ENCODE measurements at places on chromosomes 11 and 22. TPM values are rescaled to one million over a fixed set of nuclear protein-coding genes. Genes with fewer than 3 reads are reported as not detected.
A peak's percentile ranks its signal among the peaks of the same experiment; 100 is the strongest.

CDCA5 gene
- 95.1 TPM for total RNA-seq

IGF2 gene
- total RNA-seq, result 0.45 TPM

TBX1 gene
- total RNA-seq, result 0.09 TPM

GLYATL1B gene
- not detected for total RNA-seq

DNA sequence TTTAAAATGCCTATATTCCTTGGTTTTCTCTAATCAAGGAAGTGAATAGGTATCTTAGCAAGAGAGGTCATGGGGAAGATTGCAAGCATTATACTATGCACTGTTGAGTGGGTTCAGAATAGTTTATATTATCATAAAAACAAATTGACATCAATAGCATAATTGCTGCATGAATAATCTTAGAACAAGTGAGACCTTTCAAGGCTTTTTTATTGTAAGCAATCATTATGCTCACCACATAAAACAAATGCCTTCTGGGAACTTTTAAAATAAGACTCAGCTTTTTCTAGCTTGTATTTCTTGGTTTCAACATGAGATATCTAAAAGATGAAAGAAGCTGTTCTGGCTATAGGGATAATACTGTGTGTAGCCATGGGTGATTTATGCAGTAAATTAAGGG is 135.6 kb upstream of the ZC3H12C start:
- no peak for DNase-seq
- no peak overlapping the region for H3K4me3 ChIP-seq
- no peaks in the 10 kb centered on the region for H3K36me3 ChIP-seq

DNA sequence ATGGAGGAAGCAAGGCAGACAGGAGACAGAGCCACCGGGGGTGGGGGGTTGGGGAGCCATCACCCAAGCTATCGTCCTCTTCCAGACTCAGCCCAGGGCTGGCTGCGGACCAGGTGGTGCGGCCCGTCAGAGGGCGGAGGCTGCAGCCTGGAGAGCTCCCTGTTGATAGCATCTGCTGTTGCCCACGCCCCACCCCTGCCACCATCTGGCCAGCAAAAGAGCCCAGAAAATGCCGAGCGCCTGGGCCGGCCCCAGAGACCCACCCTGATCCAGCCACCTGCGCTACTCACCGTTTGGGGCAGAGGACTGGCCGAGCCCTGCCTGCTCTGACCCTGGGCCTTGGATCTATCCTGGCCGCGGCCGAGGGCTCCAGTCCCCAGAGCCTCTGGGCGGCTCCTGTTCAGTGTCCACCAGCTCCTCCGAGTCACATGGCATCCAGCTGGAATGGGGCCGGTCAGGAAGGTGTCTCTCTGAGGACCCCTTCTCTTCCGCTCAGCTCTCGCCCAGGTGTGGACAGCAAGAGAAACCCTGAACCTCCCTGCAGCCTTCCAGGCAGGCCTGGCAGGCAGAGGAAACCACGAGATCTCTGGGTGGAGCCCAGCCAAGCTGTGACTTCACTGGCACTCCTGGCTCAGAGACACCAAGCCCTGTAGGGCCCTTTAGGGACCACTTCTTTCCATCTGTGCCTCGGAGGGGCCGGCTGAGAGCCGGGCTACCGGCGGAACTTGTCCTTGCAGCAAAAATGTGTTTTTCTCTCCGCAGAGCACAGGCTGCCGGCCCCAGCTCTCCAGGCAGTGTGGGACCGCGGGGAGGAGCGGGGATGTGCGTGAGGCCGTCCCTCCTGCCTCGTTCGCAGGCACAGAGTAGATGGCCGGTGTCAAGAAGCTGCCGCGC is at the start of gene MRGPRE:
MRGPRE (minus strand) TSS at position 567 of the 894 bp plus-strand sequence. CDS start 3,618 bp downstream, outside the sequence.
- DNase-seq, result peak; percentile 52
- H3K4me3 ChIP-seq, result no peak within 1 kb of the TSS
- H3K27ac ChIP-seq, result no peak within 1 kb of the TSS
- no peaks in the 10 kb centered on the region for H3K36me3 ChIP-seq
